PC-3 (cell line): ENCODE measurements at places on chromosomes 7 and 10. TPM values are rescaled to one million over a fixed set of nuclear protein-coding genes. Genes with fewer than 3 reads are reported as not detected.
A peak's percentile ranks its signal among the peaks of the same experiment; 100 is the strongest.

LAMB1 gene
- total RNA-seq, result 74.3 and 101 TPM in 2 replicates

FAM25C gene
- not detected in 2 replicates for total RNA-seq

CPXM2 gene
- not detected in 2 replicates for total RNA-seq

ITGB8 gene
- 13.9 and 14.0 TPM in 2 replicates for total RNA-seq

EBLN1 gene
- total RNA-seq, result not detected in 2 replicates

SPRN gene
- not detected in 2 replicates for total RNA-seq

SFRP5 gene
- total RNA-seq, result not detected in 2 replicates

SYNPO2L gene
- total RNA-seq, result 0.06 TPM in 1 of 2 replicates, not detected in the other

SPOCK2 gene
- 0.06 and 0.33 TPM in 2 replicates for total RNA-seq

TSPAN12 gene
- 7.2 and 8.3 TPM in 2 replicates for total RNA-seq

DNA sequence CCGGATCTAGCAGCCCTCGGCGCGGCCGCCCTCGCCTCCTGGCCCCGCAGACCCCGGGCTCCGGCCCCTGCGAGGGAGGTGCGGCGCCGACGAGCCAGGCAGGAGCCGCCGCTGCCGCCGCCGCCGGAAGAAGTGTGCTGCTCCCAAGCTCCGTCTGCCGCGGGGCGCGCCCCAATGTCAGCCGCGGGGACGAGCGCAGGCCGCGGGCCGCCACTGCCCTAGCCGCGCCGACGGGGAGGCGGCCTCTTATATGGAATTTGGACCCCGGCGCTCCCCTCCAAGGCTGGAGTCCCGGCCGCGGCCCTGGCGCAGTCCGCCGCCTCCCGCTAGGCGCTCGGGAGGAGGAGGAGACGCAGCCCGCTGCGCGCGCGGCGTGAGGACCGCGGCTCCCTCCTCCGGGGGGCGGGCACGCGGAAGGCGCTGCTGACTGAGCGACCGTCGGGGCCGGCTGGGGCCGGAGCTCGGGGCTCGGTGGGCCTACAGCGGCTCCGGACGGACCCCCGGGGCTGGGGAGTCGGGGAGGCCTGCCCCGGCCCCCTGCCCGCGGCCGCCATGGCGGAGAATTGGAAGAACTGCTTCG, at the start of gene TRIM8:
Gene TRIM8 (plus strand): TSS at position 414 of the 580 bp plus-strand sequence. CDS start 139 bp downstream, at position 553.
- peak; percentile 33 for DNase-seq

GRCh38 chr10:130418731-130419130, 282.5 kb downstream of the GLRX3 start:
- DNase-seq, result no peak

DNA sequence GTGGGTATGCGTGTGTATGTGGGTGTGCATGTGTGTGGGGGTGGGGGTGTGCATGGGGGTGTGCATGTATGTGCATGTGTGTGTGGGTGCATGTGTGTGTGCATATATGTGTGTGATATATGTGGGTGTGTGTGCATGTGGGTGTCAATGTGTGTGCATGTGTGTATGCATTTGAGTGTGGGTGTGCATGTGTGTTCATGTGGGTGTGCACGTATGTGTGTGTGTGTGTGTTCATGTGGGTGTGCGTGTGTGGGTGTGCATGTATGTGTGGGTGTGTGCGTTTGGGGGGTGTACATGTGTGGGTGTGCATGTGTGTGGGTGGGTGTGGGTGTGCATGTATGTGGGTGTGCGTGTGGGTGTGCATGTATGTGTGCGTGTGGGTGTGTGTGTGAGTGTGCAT, 42.6 kb downstream of the GTF2IRD1 start:
- no peak for DNase-seq

GRCh38 chr10:4720463-4720862, 105.5 kb upstream of the AKR1E2 start:
- no peak for DNase-seq

- no peak for DNase-seq
Measured at GRCh38 chr10:21912625-21913024, 90.9 kb downstream of the DNAJC1 start.

GRCh38 chr7:137538361-137538762, 194.8 kb upstream of the PTN start:
- peak; percentile 48 for DNase-seq

DNA sequence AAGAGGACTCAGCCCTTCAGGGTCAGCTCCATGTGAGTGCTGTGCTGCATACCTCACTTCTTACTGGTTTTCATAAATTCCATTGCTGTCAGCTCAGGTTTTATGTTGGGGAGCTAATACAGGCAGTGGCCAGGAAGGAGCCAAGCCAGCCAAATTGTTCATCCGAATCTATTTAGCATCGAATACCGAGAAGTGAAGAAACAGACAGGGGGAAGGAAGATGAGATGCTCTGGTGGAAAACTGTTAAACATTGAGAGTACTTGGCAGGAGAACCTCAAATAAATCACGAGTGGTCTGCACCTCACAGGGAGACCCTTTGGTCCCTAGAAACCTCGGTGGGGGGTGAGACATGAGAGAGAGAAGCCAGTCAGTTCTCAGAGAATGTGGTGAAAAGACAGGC, 196.0 kb upstream of the TMEM72 start:
- DNase-seq, result no peak

DNA sequence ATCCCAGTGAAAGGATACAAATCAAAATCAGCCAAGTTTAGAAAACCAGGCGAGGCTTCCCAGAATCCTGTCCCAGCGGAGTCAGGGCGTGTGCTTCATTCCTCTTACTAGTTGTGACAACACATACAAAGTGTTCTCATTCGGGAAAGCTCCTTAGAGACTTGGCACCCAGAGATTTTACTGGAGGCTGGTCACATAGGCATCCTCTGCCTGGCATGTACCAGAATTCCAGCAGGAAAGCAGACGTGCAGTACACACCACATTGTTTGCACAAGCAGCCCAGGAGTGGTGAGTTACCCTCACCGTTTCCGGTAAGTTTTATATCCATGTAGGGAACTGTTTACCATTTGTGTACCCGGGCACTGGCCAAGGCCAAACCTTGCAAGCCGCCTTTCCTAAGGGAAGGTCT, 34.9 kb downstream of the MMRN2 start:
- peak; percentile 55 for DNase-seq

GRCh38 chr10:110525349-110526260, 27.9 kb downstream of the DUSP5 start:
- DNase-seq, result peak; percentile 64

DNA sequence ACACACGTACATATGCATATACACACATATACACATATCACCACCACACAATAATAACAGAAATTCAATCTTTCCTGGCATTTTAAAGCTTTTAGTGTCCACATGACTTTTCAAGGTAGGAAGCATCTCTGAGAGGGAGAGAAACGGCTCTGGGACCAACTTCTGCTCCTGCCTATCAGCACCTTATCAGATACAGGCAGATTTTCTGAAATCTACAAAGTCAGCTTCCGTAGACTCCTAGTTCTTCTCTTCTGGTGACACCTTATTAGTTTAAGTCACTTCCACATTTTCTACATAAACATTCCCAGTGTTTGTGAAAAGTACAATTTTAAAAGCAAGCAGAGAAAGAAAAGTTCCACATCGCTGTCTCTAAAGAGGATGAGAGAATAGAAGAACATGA, 74.5 kb downstream of the ZNF22 start:
- DNase-seq, result no peak

- no peak for DNase-seq
Measured at GRCh38 chr7:75925717-75926435, 10.9 kb downstream of the POR start.

DNA sequence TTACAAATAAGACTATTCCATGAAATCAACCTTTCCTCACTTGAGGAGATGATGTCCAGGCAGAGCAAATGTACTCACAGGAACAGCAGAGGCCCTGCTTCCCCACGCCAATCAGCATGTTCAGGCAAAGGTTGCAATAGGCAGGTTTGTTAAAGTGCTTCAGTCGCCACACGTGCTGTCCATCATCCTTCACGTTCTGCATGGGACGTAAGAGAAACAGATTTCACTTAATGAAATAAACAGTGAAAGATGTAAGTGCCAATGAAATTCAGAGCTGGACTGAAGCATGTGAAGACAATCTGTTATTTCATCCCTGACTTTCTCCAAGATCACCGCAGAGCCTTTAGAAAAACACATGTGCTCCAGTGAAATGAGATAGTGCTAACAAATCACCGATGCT, 217.4 kb downstream of the DGKB start:
- DNase-seq, result no peak

DNA sequence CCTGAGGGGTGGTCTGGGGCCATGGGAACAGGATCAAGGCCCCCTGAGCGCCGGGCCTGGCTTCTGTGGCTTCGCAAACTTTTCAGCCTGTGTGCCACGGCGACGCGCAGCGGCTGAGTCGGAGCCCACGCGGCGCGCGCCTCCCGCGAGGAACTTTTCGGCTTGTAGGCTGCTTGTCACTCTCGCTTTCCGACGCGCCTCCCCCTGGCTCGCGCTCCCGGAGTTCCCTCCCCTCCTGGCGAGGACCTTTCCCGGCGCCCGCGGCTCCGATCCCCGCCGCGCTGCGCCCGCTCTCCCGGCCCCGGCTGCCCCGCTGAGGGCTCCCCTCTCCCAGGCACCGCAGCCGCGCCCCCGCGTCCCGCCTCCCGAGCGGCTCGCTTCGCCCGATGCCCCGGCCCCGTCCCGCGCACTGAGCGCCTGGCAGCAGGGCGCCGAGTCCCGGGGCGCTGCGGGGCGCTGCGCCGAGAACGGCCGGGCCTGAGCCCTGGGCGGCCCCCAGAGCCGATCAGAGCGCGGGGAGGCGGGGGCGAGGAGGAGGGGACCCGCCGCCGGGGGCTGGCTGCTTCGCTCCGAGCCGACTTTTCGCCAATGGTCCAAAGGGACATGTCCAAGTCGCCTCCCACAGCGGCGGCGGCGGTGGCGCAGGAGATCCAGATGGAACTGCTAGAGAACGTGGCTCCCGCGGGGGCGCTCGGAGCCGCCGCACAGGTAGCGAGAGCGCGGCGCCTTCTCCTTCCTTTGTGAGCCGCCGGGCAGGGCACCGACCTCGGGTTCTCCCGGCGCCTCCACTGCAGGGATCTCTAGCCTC, at the start of gene CACNB2:
Gene CACNB2 (plus strand): TSS at position 276 of the 808 bp plus-strand sequence.
- DNase-seq, result peak; percentile 10

DNA sequence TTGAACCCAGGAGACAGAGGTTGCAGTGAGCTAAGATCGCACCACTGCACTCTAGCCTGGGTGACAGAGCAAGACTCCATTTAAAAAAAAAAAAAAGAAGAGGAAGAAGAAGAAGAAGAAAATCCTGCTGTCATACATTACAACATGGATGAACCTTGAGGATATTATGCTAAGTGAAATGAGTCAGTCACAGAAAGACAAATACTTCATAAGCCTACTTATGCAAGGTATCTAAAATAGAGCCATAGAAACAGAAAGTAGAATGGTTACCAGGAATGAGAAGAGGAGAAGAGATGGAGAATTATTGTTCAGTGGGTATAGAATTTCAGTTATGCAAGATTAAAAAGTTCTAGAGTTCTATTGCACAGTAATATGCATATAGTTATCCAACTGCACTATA, 466.5 kb downstream of the PLXNA4 start:
- no peak for DNase-seq

DNA sequence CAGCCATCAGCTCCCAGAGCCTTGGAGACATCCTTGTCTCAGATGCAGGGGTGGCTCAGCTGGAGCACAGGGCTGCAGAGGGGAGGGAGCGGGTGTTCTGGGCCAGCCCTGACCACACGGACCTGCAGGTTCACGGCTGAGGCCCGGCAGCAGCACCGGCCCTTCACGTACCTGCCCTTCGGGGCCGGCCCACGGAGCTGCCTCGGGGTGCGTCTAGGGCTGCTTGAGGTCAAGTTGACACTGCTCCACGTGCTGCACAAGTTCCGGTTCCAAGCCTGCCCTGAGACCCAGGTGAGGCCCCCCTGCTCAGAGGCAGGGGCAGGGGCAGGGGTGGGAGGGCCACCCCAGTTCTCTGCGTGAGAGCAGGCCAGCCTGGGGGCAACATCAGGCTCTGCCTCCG, 45.2 kb downstream of the PARP12 start:
- DNase-seq, result no peak

GRCh38 chr10:133030781-133031180, 56.9 kb upstream of the ADGRA1 start:
- DNase-seq, result no peak

GRCh38 chr10:104230490-104230889, 1.7 kb downstream of the CFAP43 start:
- no peak for DNase-seq

DNA sequence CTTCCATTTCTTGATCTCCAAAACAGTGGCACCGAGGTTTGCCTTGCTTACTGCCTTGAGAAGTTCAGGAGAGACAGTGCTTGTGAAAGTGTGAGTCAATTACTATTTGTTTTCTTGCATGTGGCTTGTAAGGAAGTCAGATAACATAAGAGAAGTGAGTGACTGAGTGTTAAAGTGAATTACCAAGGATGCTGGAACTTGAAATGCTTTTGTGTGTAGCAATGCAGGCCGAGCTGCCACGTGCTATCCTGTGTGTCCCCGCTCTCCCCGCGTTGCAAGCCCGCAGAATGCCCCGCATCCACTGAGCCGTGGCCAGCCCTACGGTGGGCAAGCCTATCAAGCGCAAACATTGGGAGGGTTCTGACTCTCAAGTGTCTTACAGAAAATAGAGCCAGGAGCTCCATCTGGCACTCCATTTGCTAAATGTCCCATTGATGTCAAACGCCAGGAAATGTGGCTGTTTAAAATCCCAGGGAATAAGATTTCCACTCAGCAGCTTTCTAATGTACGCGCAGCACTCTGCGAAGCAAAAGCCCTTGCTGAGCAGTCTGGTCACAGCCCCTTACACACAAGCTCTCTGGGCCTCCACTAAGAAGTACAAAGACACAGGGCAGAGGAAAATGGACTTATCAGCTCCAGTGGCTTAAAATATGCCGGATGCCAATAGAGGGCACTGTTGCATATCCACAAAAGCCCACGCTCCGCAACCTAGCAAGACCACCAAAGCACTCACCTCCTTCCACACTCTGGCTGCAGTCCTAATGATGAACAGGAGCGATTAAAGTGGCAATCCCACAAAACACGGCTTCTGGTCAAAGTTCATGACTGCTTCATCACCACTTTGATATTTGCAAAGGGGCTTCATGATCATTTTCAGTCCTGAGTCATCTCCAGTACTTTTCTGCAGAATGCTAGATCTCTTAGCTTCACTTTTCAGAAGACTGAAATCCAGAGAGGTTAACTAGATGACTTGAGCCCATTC, 158.0 kb upstream of the ITGB1 start:
- DNase-seq, result peak; percentile 85

- no peak for DNase-seq
Measured at GRCh38 chr7:3917436-3917835, 616.4 kb downstream of the SDK1 start.

DNA sequence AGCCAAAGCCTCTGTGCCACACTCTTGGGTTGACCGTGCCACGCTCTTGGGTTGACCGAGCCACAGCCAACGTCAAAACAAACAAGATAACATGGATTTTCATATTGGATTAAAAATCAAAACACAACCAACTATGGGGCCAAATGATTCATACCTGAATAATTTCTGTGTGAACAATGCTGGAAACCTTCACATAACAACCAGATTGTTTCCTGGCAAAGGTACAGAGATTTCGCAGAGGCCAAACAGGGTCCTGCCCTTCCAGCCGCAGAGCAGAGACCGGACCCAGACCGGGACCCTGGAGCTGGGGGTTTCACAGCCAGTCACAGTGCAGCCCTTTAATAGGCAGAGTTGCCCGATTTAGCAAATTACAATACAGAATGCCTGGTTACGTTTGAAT, 40.5 kb downstream of the ITIH5 start:
- DNase-seq, result no peak

GRCh38 chr10:52258799-52259425, 55.2 kb upstream of the DKK1 start:
- DNase-seq, result no peak

GRCh38 chr10:49205206-49205605, 17.0 kb upstream of the TMEM273 start:
- no peak for DNase-seq
